ENCODE measurements at places on chromosomes 4 and X. TPM values are rescaled to one million over a fixed set of nuclear protein-coding genes. Genes with fewer than 3 reads are reported as not detected.
A peak's percentile ranks its signal among the peaks of the same experiment; 100 is the strongest.

The ARHGAP36 gene
- total RNA-seq: not detected

The GLRB gene
- 3.2 TPM for total RNA-seq

The TCEAL6 gene
- not detected for total RNA-seq

The AMTN gene
- not detected for total RNA-seq

The EPGN gene
- not detected for total RNA-seq

The TMEM192 gene
- total RNA-seq: 12.5 TPM

The TSPAN6 gene
- total RNA-seq: 16.3 TPM

- no peak overlapping the region for H3K27ac ChIP-seq
- no peaks in the 10 kb centered on the region for H3K36me3 ChIP-seq
- H3K4me1 ChIP-seq: no peaks in the 10 kb centered on the region
- no peaks in the 10 kb centered on the region for H3K27me3 ChIP-seq
Measured at GRCh38 chr4:144501231-144501780, 144.7 kb upstream of the HHIP start.

- peaks cover 95% of the 10 kb centered on the region for H3K4me1 ChIP-seq
- H3K27me3 ChIP-seq: no peaks in the 10 kb centered on the region
- H3K4me3 ChIP-seq: no peak overlapping the region
Measured at GRCh38 chr4:168853770-168854169, 156.3 kb downstream of the CBR4 start.

DNA sequence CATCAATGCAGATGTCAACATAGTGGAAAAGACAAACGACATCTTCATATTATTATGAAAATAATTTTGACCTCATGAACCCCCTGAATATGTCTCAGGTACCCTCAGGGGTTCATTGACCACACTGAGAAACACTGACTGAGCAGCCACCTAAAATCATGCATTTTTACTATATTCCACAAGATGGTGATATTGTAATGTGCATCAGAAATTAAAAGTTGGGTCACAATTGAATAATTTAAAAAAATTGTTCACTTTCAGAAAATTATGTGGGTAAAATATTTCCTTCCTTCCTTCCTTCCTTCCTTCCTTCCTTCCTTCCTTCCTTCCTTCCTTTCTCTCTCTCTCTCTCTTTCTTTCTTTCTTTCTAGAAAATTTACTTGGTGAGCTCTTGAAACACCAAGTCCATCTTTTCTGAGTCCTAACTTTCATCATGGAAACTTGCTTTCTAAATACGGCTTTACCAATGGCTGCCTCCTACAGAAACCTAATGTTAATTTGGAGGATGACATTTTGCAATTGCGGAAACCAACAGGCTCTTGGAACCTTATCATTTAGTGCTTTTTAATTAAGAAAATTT lies 103.6 kb downstream of the RTL3 start:
- no peaks in the 10 kb centered on the region for H3K4me1 ChIP-seq
- H3K27me3 ChIP-seq: no peaks in the 10 kb centered on the region
- no peak overlapping the region for H3K4me3 ChIP-seq
- no peak overlapping the region for H3K27ac ChIP-seq
- no peaks in the 10 kb centered on the region for H3K36me3 ChIP-seq

DNA sequence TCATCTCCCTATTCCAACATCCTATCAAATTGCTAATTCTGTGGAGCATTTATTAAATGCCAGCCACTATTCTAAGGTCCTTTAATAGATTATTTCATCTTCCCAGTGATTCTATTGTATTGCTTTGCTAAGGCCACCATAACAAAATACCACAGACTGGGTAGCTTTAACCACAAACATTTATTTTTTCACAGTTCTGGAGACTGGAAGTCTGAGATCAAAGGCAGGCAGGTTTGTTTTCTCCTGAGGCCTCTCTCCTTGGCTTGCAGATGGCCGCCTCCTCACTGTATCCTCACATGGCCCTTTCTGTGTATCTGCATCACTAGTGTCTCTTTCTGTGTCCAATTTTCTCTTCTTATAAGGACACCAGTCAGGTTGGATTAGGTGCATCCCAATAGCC lies 64.5 kb downstream of the CPE start:
- H3K4me1 ChIP-seq: peaks cover 13% of the 10 kb centered on the region
- H3K27me3 ChIP-seq: no peaks in the 10 kb centered on the region
- no peak overlapping the region for H3K27ac ChIP-seq

GRCh38 chr4:105145156-105145902 lies 1.3 kb upstream of the TET2 start:
- H3K27me3 ChIP-seq: no peaks in the 10 kb centered on the region
- H3K4me1 ChIP-seq: peaks cover 32% of the 10 kb centered on the region
- no peaks in the 10 kb centered on the region for H3K36me3 ChIP-seq
- H3K27ac ChIP-seq: peak overlapping the region; percentile 88
- peak overlapping the region; percentile 73 for H3K4me3 ChIP-seq

DNA sequence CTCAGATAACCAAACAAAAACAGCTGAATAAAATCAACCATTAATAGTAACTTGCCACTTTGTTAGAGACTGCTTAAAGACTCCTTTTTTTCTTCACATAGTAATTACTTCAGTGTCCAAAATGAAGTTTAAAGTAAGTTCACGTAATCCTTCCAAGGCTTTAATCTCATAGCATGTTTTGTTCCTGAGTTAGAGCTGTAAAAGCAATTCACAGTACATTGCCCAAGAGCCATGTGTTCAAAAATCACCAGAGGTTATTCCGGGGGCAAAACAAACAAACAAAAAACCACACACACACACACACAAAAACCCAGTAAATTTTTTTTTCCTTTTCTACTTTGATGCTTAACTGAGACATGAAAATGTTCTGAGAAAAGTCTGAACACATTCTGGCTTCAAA lies 6.1 kb downstream of the GPR82 start:
- DNase-seq: no peak
- no peaks in the 10 kb centered on the region for H3K4me1 ChIP-seq
- H3K4me3 ChIP-seq: no peak overlapping the region
- H3K27me3 ChIP-seq: no peaks in the 10 kb centered on the region

DNA sequence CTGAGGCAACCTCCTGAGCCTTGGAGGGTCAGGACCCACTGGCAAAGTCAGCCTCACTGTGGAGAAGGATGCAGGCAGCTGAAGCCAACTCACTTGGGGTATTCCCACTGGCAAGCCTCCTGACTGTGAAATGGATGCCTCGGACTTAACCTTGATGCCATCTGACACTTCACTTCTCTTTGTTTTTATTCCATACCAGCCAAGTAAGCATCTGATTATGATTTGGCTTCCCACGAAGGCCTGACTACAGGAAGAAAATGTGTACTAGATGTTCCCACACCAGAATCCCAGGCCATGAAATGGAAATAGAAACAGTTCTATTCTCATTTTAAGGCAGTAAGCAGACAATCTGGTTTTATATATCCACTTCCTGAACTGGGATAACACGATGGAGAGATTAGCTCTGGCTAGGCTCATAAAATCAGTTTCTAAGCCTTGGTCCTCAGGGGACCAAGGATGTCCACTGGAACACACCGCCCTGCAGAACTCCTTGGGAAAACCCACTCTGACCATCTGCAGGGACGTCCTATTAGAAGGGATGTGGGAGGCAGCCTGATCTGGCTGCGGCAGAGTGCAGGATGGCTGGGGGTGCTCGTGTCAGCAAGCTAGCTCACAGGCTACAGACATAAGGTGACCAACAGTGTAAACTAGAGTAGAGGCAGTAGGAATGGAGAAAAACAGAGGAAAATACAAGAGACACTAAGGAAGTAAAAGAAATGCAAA lies 89.3 kb downstream of the TSPAN5 start:
- H3K36me3 ChIP-seq: no peaks in the 10 kb centered on the region
- no peaks in the 10 kb centered on the region for H3K27me3 ChIP-seq
- peak overlapping the region; percentile 57 for H3K27ac ChIP-seq
- no peak overlapping the region for H3K4me3 ChIP-seq

DNA sequence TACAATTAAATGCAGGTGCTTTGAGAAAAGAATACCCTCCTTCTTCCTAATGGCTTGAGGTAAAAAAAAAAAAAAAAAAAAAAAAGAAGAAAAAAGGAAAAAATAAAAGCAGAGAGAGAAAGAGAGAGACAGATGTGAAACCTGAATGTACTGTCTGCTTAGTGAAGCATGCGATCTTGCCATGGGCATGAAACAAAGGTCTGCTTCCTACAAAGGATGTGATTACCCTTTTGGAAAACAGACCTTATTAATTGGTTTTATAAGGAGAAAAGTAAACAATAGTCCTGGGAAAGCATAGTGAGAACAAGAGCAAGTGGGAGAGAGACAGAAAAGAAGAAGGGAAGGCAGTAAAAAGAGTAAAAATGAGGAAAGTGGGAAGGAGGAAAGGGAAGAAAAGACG lies 526.1 kb upstream of the PABPC4L start:
- no peaks in the 10 kb centered on the region for H3K27me3 ChIP-seq
- H3K4me1 ChIP-seq: no peaks in the 10 kb centered on the region
- H3K27ac ChIP-seq: no peak overlapping the region
- no peak for DNase-seq
- no peak overlapping the region for H3K4me3 ChIP-seq

- DNase-seq: no peak
- no peak overlapping the region for H3K27ac ChIP-seq
- H3K27me3 ChIP-seq: no peaks in the 10 kb centered on the region
- H3K4me1 ChIP-seq: peaks cover 10% of the 10 kb centered on the region
Measured at GRCh38 chrX:110806145-110806544, 10.5 kb upstream of the CHRDL1 start.

DNA sequence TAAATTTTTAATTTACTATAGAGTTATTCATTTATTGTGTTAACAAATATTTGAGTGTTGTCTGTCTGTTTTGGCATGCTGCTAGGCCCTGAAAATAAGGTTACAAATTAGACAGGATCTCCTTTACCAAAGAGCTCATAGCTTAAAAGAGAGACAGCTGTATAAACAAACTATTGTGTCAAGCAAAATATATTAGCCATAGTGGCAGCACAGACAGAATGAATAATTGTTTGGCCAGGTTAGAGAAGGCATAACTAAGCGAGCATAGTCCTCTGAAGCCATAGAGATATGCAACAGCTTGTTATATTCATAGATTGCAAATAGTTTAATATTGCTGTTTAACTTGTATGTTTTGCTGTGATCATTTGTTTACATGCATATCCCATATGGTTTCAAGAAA lies 66.7 kb upstream of the NDUFC1 start:
- no peak overlapping the region for H3K4me3 ChIP-seq
- peaks cover 17% of the 10 kb centered on the region for H3K4me1 ChIP-seq
- no peak for DNase-seq
- peaks cover 5% of the 10 kb centered on the region for H3K36me3 ChIP-seq
- H3K27me3 ChIP-seq: no peaks in the 10 kb centered on the region
- no peak overlapping the region for H3K27ac ChIP-seq

DNA sequence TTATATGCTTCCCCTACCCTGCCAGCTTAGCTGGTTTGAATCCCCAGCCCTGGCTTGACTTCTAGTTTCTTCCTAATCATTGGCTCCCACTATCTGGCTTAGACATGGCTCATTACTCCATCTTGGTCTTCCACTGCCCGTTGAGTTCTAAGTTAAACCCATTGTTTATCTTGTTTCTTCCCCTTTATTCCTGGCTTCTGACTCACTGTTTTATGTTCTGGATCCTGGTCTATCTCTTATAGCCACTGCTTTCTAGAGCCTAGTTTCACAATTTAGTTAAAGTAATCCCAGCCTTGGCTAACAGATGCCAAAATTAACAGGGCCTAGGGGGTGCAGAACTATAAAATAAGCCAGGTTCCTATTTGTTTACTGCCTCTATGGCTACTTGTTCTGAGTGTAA lies 120.9 kb downstream of the ARHGEF9 start:
- H3K36me3 ChIP-seq: no peaks in the 10 kb centered on the region
- H3K4me1 ChIP-seq: peaks cover 1% of the 10 kb centered on the region
- no peak overlapping the region for H3K27ac ChIP-seq
- no peak overlapping the region for H3K4me3 ChIP-seq

DNA sequence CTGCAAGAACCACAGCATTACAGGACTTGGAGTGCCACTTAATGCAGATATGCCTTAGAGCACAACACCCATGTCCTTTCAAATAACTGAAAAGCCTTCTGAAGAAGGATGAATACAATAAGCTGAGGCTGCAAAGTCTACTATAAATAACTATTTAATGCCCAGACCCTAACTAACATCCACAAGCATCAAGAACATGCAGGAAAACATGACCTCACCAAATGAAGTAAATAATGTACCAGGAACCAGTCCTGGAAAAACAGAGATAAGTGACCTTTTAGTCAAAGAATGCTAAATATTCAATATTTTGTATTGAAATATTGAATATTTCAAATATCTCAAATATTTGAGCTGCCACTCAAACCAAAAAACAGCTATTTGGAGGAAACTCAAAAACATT lies 16.9 kb downstream of the ACTRT1 start:
- H3K36me3 ChIP-seq: no peaks in the 10 kb centered on the region
- H3K4me1 ChIP-seq: no peaks in the 10 kb centered on the region
- H3K27ac ChIP-seq: no peak overlapping the region
- H3K4me3 ChIP-seq: no peak overlapping the region
- no peaks in the 10 kb centered on the region for H3K27me3 ChIP-seq
- DNase-seq: no peak

DNA sequence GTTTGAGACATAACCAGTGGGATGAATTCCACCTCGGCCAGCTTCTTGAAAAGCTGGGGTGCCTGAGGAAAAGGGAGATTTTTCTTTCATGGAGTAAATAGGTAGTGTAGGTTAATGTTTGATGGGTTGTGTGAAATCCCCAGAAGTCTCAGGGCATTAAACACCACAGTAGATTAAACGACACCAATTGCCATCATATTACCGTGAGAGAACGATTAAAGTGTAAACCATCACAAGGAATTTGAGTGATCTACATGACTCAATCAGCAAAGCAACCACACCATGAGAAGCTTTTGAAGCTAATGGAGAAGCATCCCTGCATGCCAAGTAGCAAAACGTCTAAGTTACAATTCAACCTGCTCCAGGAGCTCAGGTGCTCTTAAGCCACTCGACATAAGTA lies 322.5 kb upstream of the GATB start:
- no peak overlapping the region for H3K27ac ChIP-seq
- no peaks in the 10 kb centered on the region for H3K36me3 ChIP-seq
- no peaks in the 10 kb centered on the region for H3K4me1 ChIP-seq
- DNase-seq: no peak

GRCh38 chr4:24583451-24584210 lies 723 bp downstream of the DHX15 start:
- peak; percentile 80 for DNase-seq
- H3K36me3 ChIP-seq: no peaks in the 10 kb centered on the region
- peak overlapping the region; percentile 100 for H3K4me3 ChIP-seq
- peaks cover 43% of the 10 kb centered on the region for H3K4me1 ChIP-seq
- H3K27ac ChIP-seq: peak overlapping the region; percentile 99

GRCh38 chr4:14984448-14984847 lies 17.8 kb upstream of the CPEB2 start:
- no peaks in the 10 kb centered on the region for H3K36me3 ChIP-seq
- no peak overlapping the region for H3K27ac ChIP-seq
- H3K27me3 ChIP-seq: no peaks in the 10 kb centered on the region
- no peaks in the 10 kb centered on the region for H3K4me1 ChIP-seq
- no peak for DNase-seq

- no peaks in the 10 kb centered on the region for H3K27me3 ChIP-seq
- H3K4me1 ChIP-seq: no peaks in the 10 kb centered on the region
- DNase-seq: no peak
- no peak overlapping the region for H3K4me3 ChIP-seq
Measured at GRCh38 chrX:20500949-20501348, 234.2 kb upstream of the RPS6KA3 start.
